ENCODE measurements at places on chromosomes 5 and 9.

DNA sequence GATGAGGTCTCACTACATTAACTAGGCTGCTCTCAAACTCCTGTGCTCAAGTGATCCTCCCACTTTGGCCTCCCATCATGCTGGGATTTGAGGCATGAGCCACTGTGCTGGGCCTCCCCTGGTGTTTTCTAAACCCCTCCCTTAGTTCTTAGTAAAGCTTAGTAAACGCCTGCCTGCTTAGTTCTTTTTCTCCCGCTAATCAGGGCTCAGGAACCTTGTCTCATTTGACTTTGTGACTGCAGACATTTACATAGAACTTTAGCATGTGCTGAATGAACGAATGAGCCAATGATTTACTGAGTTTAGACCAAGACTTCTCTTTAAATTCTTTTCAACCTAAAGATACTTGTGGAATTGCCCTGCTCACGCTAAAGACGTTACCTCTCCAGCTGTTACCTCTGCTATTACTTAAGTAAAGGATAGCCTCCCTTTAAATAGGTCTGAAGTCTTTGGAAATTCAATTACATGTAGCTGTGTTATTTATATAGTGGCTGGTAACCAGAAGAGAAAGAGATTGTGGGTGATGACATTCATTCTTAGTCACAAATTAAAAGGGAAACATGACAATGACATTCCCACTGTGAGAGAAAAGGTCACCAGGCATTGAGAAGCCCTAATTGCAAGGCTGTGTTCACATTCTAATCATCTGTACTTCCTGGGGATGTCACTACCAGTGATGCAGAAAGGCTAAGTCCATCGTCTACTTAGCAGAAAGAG, 18.6 kb upstream of the SUSD1 start:
- no peak for DNase-seq

DNA sequence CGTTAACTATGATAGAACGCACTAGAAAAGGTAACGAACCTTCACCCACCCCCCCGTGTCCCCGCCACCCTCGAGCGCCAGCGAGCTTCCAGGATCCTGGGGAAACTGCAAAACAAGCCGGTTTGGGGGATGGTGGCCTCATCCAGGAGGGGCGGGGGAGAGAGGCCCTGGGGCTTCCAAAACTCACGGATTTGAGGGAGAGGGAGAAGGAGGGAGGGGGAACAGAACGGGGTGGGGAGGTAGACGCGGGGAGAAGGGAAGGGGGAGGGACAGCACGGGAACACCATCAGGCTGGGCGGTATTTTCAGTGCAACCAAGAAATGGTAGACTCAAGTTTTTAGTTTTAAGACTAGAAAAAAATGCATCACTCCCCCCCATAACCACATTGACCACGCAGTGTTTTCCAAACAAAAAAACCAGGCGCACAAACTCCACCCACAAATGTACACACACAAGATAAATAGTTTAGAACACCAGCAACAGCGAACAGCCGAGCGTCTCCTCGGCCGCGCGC, 1.4 kb downstream of the NRARP start:
- DNase-seq = no peak

- DNase-seq = no peak
Measured at GRCh38 chr9:129007035-129007765, 20.9 kb downstream of the SH3GLB2 start.

DNA sequence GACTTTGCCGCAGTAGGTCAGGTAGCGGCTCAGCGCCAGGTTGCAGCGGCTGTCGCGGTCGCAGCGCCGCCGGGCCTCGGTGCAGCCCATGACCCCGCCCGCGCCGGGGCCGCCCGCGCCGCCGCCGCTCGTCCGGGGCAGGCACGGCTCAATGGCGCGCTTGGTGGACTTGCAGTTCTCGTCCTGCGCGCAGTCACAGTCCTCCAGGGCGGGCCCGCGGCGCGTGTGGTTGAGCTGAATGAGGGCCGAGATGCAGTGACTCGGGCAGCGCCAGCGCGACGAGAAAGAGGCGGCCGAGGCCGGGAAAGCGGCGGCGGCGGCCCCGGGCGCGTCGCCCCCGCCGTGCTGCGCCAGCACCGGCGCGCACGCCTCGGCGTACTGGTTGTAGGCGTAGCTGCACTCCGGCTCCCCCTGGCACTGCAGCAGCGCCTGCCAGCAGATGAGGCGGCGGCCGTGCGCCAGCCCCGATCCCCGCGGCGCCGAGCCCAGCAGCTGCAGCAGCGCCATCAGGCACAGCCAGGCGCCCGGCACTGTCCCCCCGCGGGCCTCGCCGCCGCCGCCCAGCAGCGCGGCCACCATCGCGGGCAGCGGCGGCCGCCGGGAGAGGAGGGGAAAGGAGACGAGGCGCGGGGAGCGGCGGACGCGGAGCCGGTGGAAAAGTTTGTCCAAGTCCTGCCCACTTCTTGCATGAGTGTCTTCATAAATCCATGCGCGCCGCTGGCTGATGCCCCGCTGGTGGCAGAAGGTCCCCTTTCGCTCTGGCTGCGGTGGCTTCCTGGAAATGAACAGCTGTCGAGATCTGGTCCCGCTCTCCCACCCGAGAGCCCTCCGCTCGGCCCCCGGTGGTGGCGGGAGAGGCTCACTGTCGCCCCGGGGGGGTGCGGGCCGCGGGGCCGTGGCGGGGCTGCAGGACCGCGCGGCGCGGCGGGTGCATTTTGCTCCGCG, 833 bp downstream of the GAS1 start:
- peak; percentile 13 for DNase-seq

GRCh38 chr5:149771216-149771980, 41.3 kb downstream of the PPARGC1B start:
- DNase-seq = no peak

GRCh38 chr9:108676355-108676754, 179.4 kb downstream of the ACTL7B start:
- DNase-seq = no peak

- peak; percentile 93 for DNase-seq
Measured at GRCh38 chr9:105299190-105299854, 54.9 kb downstream of the SLC44A1 start.

DNA sequence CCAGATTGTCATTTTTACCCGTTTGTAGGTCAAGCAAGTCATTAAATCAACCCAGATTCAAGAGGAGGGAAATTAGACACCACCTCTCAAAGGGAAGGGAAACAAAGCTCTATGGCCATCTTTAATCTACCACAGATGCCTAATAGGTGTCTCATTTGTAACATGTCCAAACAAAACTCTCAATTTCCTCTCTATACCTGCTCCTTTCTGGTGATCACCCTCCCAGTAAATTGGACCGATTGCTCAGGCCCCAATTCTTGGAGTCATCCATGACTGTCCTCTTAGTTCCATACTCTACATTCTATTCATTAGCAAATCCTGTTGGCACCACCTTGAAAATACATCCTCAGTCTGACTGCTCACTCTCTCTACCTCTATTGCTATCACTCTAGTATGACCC, 22.1 kb upstream of the UGCG start:
- DNase-seq = no peak

- no peak for DNase-seq
Measured at GRCh38 chr9:93579711-93580516, 3.5 kb downstream of the PHF2 start.

- no peak for DNase-seq
Measured at GRCh38 chr5:31561946-31562345, 29.8 kb downstream of the C5orf22 start.

- DNase-seq = no peak
Measured at GRCh38 chr5:54098267-54098666, 212.1 kb downstream of the ARL15 start.

- no peak for DNase-seq
Measured at GRCh38 chr5:132052520-132052919, 7.9 kb upstream of the IL3 start.

DNA sequence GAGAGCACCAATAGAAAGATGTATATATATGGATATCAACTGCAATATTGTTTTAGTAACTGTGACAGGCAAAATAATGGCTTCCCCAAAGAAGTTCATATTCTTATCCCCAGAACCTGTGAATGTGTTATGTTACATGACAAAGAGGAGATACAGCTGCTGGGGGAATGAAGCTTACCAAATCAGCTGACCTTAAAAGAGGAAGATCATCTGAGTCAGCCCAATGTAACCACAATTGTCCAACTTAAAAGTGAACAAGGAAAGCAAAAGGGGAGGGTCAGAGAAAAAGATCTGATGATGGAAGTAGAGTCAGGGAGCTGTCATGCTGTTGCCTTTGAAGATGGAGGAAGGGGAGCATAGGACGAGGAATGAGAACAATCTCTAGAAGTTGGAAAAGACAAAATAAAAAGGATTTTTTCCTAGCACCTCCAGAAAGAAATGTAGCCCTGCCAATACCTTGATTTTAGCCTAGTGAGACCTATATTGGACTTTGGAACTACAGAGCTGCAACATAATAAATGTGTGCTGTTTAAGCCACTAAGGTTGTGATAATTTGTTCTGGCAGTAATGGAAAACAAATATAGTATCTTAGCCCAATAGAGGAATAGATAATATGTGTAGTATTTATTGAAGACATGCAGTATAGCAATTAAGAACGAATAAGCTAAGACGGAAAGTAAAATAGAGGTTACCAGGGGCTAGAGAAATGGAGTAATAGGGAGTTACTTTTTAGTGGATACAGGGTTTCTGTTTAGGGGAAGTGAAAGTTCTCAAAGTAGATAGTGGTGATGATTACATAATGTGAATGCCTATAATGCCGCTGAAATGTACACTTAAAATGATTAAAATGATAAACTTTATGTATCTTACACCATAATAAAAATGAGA, 115.9 kb downstream of the PIK3R1 start:
- DNase-seq = peak; percentile 89
